ENCODE measurements at places on chromosomes 1 and 21. TPM values are rescaled to one million over a fixed set of nuclear protein-coding genes. Genes with fewer than 3 reads are reported as not detected.
A peak's percentile ranks its signal among the peaks of the same experiment; 100 is the strongest.

OR10J1 gene
- total RNA-seq, result not detected

RAD54L gene
- total RNA-seq, result 14.7 TPM

ANKRD35 gene
- 1.4 TPM for total RNA-seq

CGN gene
- total RNA-seq, result 3.2 TPM

MYOG gene
- total RNA-seq, result 0.87 TPM

SPATA17 gene
- 1.4 TPM for total RNA-seq

RXRG gene
- 0.58 TPM for total RNA-seq

FCGR1A gene
- total RNA-seq, result 4.5 TPM

CERS2 gene
- 114 TPM for total RNA-seq

DNA sequence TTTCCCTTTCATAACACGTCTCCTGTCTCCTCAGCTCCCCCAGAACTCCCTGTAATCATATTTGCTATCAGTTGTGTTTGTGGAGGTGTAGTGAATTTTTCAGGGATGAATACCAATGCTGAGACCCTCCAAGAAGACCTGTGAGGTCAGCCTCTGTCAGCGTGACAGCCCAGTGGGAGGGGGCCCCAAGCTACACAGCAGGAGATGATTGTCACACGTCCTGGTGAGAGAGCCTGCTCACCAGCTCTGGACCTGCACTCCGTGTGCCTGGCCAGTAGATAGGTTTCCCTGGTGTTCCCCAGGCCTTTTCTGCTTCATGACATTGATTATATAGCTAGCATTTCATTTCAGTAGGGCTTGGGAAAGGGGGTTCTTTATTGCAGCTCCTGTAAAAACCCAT lies 421.5 kb downstream of the KIF26B start:
- ATAC-seq, result peak; percentile 50

DNA sequence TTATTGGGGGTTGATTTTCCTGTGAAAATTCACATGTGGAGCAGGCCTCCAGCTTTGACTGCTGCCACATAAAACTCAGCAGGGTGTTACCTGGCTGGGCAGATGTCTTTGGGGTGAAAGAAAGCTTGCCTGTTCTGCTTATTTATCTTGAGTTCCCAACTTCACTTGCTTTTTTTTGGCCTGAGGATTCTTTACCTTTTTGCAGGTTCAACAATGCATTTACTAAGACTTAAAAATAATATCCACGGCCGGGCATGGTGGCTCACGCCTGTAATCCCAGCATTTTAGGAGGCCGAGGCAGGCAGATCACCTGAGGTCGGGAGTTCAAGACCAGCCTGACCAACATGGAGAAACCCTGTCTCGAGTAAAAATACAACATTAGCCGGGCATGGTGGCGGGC lies 509.1 kb downstream of the KIF26B start:
- no peak for ATAC-seq

DNA sequence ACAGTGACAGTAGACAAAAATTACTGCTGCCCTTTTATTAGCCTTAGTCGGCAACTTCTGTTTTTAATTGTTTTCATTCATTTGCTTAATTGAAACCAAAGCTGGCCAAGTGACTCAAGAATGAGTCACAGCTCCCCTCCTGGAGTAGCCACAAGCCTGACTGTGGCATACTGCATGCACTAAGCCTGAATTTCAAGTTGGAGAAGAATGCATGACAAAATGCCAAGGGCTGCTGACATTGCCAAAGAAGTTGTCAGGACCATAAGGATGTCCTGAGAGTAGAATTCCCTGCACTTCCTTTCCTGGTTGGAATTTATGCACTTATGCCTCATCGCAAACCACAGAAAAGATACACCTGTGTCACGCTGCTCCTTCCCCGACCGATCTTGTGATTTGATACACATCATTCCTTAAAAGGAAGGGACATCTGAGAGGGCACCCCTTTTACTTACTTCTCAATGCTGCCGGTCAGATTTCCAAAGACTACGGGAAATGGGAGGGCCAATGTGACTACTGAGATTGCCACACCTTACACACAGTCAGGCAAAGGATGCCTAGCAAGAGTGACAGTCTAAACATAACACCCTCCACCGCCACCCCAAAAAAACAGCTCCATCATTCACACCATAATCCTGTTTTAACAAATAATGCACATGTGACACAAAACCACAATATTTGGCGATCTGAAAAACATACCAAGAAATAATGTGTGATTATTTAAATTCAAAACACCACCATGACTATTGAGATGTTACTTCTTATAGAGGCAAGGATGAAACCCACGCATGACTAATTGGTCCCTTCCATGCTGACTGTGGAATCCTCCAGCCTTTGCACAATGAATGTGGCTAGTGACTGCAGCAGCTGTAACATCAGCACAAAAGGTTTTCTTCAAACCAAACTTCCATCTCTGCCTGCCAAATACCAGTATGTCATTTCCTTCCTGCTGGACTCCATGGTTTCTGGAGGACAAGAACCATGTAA lies 28.2 kb downstream of the VAV3 start:
- peak; percentile 96 for ATAC-seq

GRCh38 chr1:27545271-27545670 lies 55.3 kb upstream of the WASF2 start:
- ATAC-seq, result peak; percentile 70

DNA sequence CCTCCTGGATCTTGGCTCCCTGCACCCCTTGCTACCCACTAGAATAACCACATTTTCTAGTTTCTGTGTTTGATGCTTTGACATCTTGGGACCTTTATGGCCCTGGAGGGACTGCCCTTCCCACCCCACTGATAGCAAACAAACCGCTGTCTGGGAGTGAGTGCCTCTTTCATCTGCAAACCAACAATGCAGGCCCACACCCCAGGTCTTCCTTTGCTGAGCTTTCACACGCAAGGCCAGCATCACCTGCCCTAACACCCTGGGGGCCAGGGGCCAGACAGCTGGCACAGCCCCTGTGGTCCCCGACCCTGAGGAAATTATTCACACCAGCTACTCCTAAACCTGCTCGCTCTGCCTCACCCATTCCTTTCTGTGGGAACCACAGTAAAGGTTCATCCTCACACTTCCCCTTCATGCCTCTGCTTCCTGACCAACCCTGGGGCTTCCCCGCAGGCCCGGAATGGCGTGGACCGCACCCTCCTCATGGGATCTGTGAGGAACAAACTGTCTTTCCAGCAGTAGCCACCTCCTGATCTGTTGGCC lies 15.4 kb downstream of the SLC2A7 start:
- ATAC-seq, result no peak

- no peak for ATAC-seq
Observed at GRCh38 chr21:34935452-34935851, 113.7 kb downstream of the RUNX1 start.

DNA sequence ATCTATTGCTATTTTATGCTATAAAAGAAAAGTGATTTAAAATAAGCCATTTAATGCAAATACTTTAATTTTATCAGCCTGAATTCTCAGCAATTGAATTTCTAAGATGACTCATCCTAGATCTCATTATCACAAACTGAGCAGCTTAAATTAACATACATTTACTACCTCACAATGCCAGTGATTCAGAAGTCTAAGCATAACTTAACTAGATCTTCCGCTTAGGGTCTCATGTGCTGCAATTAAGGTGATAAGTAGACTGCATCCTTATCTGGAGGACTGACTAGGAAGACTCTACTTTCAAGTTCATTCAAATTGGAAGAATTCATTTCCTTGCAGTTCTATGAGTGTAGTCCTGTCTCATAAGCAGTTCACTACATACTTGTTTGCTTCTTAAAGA lies 286.6 kb downstream of the COL11A1 start:
- ATAC-seq, result peak; percentile 83

DNA sequence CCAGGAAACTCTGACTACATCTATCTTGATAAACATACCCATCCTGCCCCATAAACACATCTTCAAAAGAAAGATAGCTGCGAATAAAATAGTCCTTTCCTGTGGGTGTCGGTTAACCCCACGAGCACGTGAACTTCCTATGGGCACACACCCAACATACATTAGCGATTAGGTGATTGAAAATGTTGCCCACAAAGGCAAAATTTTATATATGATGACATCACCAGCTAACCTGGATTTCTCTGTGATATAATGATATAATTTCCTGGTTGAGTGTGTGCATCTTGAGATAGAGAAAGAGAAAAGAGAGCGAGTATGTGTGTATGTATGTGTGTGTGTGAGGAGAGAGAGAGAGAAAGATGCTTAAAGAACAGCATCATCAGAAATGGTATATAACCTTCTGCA lies 296.1 kb downstream of the PTPRC start:
- no peak for ATAC-seq

- ATAC-seq, result peak; percentile 7
Observed at GRCh38 chr1:230067871-230068620, 1.0 kb downstream of the GALNT2 start.

DNA sequence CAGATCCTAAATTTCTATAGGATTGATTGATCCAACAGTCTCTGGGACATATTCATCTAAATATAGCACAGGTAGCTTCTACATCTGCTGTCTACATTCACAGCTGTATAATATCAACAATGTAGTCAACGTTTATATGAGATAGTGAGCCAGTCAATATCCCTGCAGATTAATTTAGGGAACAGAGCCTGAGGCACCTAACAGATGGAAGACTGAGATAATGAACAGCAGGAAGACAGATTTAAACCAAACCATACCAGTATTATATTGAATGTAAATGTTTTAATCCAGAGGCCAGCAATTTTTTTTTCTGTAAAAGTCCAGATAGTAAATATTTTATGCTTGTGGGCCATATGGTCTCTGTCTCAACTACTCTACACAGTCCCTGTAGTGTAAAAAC lies 2072.4 kb downstream of the MRPL39 start:
- ATAC-seq, result no peak

DNA sequence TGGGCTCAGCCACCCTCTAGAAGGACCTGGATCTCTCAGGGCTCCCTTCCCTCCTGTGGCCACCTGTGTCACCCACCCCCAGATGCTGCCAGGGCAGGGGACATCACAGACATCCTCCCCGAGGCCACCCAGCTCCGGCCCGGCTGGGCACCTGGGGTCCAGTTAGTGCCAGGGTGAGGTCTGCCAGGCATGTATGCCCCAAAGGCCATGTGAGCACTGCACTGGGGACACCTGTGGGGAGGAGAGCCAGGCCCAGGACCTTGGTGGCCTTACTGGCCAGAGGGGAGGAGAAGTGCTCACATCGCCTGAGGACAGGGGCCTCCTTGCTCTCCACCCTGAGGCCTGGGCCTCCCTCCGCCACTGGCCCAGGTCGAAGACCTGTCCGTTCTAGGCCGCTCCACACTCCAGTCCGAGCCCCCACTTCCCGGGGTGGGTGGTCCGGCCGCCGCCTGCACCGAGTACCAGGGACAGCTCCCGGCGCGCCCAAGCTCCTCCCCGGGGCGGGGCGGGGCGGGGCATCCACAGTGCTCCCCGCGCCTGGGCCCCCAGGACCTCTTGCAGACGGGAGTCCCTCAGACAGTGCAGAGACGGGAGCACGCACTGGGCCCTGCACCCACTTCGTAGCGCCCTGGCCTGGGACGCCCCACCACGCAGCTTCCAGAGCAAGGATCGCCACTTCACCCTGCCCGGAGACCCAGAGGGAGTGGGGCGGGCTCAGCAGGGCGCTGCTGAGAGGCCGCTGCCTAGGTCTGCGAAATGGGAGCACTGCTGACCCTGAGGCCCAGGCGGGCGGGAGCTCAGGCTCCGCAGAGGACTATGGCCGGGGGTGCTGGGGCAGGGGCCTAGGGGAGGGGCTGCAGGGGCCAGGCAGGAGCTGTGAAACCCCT lies 34.3 kb upstream of the CCDC27 start:
- ATAC-seq, result peak; percentile 57

DNA sequence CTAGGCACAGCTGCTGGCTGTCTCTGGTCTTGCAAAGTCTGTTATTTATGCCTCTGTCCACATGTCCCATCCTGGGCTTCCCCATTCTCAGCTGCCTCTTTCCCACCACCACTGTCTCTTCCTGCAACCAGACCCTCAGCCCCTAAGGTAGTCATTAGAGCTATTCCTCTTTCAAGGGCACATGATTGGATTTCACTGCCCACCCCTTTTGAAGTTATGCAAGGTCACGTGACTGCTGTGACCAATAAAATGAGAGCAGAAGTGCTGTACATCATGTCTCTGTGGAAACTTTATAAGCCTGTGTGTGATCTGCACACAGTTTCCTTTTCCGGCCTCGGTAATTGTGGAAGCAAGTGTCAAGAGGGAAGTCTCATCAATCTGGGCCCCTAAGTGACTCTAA lies 136.6 kb upstream of the HMGB4 start:
- ATAC-seq, result no peak
